Central memory CD4-positive, alpha-beta T cell (primary cell): ENCODE measurements at places on chromosomes 3 and 15.

GRCh38 chr15:67072958-67073357 lies 7.6 kb downstream of the SMAD3 start:
- DNase-seq, result no peak

GRCh38 chr3:147864754-147865354 lies 455.7 kb downstream of the ZIC1 start:
- DNase-seq, result no peak

DNA sequence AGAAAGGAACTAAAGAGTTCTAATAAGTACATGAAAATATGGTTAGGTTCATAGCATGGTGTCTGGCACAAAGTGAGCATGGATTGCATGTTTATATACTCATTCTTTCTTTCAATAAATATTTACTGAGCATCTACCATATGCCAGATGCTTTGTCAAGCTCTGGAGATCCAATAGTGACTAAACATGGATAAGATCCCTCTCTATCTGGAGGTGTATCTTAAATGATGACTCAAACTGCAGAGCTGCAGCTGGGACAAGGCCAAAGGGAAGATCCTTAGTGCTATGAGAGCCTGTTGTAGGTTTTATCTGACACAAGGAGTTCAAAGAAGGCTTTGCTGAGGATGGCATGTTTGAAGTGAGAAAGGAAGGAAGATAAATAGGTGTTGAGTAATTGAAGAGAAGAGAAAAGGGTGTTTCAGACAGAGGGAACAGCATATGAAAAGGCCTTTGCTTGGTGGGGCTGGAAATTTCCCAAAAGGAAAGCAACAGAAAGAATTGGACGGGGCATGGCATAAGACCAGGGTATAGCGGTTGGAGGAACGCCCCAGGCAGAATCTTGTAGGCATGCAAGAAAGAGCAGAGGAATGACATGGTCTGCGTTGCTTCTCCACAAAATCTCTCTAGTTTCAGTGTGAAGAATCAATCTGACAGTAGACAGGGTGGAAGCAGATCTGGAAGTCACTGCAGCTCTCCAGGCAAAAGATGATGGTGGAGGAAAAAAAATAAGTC lies 239.9 kb upstream of the LRTM1 start:
- DNase-seq, result no peak

- no peak for DNase-seq
Measured at GRCh38 chr3:102574355-102574754, 139.5 kb downstream of the ZPLD1 start.

DNA sequence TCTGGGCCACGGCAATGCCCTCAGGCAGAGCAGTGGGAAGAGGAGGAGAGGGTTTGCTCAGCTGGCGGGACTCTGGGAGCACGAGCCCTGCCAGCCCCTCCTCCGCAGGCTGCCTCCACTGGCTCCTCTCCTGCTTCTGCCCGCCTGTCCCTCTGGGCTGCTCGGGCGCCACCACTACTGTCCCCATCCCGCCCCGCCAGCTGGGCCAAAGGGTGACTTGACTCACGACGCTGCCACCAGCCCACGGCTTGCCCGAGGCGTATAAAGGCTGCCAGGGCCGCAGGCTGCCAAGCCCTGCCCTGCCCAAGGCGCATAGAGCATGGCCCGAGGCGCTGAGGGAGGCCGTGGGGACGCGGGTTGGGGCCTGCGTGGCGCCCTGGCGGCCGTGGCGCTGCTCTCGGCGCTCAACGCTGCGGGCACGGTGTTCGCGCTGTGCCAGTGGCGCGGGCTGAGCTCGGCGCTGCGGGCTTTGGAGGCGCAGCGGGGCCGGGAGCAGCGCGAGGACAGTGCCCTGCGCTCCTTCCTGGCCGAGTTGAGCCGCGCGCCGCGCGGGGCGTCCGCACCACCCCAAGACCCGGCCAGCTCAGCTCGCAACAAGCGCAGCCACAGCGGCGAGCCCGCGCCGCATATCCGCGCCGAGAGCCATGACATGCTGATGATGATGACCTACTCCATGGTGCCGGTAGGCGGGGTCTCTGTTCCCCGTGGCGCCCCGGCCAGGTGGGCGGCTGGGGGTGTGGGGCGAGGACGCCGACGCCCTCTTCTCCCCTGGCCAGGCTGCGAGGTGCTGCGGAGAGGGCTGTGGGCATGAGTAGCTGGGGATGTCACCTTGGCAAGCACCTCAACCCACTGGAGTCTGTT lies at the start of gene GLDN:
Gene GLDN, plus strand, starts transcription at position 290 of the 861 bp plus-strand sequence. Its CDS starts 30 bp downstream, at position 320.
- no peak for DNase-seq

DNA sequence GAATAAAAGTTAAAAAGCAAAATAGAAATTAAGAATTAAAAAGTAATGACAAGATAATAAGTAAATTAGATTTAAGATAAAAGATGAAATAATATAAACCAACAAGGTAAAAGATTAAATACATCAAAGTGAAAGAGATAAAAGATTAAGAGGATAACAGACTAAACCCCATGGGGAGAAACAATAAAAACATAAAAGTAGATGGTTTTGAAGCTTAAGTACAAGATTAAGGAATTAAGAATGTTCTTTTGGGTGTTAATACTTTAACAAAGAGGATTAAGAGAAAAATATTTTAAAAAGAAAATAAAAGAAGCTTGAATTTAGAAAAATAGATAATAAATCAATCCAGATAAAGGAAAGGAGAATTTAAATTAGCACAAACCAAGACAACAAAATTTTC lies 85.4 kb downstream of the SQOR start:
- DNase-seq, result no peak

DNA sequence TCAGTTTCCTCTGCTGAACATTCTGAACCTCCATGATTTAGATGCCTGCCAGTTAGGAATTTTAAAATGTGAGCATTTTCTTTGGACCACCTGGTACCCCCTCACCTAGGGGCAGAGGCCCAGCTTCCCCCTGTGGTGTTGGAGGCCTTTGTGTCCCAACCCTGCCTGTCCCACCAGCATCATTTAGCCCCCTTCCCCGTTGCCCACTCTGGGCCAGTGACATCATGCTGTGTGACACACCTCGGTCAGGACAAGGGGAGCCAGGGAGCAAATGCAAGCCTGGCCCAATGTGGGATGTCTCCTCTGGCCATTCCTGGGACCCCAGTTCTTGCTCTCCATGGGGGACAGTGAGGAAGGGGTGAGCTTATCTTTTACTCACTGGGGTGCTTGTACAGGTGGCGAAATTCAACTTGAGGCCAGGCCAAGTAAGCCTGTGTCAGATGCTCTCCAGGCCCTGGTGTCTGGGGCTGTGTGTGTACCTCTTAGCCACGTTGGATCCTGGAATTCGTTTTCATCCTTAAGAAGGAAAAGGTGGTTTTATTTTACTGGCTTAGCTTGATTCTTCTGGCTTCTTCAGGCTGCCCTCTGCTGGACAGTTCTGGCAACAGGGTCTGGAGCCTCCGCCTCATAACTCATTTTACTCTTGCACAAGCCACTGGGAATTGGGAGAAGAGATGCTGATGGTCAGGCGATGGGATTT lies 49.7 kb upstream of the MYZAP start:
- no peak for DNase-seq

- no peak for DNase-seq
Measured at GRCh38 chr15:98759277-98759676, 110.9 kb downstream of the IGF1R start.

DNA sequence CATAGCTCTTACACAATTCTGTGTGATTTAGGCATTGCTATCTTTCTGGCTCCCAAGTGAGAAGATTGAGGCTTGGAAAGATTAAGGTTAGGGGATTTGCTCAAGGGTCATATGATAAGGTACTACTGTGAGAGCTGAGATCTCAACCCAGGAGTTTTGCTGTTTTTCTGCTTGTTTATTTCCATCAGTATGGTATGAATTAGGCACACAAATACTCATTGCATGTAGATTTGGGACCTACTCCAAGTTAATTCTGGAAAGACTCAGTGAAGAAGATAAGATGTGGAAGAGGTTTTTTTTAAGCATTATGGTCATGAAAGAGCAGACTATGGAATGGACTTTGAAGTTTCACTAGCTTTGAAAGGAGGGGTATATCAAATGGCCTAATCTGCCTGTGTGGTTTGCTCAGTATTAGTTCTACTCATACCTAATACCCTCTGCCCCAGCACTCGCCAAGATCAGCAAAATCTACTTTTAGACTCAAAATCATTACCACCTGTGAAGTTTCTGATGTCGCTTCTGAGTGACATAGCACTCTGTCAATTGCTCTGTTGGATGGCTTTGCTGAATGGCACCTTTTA lies 12.5 kb downstream of the MBNL1 start:
- no peak for DNase-seq

GRCh38 chr3:15858547-15859506 lies 61.0 kb upstream of the ANKRD28 start:
- peak; percentile 70 for DNase-seq

- DNase-seq, result no peak
Measured at GRCh38 chr3:61649381-61650170, 88.2 kb downstream of the PTPRG start.

DNA sequence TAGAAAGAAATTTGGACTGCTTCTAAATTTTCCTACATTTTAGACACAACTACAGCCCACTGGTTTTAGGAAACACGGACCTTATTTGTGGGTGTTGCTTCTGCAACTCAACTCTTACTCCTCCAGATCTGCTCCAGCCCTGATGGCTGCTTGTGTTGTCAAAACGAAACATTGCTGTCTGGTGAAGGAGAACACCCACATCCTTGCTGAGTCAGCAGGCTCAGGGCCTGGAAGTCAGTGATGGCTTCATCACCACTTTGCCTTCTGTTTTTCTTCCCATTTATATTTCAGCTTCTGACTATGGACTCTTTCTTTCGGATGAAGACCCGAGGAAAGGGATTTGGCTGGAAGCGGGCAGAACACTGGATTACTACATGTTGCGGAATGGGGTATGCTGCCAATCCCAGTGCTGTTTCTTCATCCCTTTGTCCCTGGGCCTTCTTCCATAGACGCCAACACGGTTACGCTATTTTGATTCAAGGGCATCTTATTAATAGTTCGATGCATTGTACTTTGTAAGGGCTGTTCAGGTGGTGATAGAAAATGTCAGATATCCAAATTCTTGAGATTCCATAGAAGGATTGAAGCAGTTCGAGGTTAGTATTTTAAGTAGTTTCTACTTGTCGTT lies 392.6 kb upstream of the TPM1 start:
- DNase-seq, result no peak

DNA sequence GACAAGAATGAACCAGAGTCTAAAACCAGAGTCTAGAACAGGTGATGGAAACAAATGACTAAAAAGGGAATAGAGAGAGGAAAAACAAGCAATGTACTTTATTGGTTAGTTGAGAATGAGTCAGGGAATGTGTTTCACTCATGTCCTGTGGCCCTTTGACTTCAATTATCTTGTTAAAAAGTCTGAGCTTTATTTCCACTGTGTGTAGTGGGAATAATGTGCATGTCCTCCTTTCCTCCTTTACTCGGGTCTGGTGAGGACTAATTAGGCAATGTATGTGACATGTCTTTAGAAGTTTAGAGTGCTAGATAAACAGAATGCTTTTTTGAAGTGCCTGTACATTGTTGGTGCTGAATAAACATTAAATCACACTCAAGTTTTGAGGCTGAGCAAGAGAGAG lies 21.3 kb downstream of the LSAMP start:
- DNase-seq, result no peak
